ENCODE measurements at places on chromosomes 13 and 19.
A peak's percentile ranks its signal among the peaks of the same experiment; 100 is the strongest.

DNA sequence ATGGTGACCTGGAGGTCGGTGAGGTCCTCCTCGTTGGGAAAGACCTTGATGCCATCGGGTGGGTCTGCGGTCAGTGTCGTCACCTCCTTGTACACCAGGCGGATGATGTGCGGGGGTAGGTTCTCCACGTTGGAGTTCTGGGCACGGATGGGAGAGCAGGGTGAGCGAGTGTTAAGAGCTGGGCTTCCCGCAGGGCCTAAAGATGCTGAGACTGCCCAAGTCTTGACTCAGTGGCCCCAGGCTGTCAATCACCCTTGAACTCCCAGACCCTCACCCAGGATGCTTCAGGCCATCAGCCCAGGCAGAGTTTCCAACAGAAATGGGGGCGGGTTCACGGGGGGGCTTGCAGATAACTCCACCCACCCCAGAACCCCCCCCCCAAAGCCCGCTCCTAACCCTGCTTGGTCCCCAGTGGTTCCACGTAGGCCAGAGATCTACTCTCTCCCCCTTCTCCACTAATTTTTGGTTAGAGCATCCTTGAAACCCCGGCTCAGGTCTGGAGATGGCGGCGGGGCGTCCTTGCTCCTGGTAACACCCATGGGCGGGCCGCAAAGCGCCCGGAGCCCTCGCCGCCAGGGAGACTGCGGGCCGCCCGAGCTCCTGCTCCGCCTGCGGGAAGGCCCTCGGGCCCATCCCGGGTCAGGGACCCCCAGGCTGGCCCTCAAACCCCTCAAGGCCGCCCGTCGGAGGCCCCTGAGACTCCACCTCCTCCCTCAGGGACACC, 600 bp downstream of the UBE2S start:
- no peak for DNase-seq

DNA sequence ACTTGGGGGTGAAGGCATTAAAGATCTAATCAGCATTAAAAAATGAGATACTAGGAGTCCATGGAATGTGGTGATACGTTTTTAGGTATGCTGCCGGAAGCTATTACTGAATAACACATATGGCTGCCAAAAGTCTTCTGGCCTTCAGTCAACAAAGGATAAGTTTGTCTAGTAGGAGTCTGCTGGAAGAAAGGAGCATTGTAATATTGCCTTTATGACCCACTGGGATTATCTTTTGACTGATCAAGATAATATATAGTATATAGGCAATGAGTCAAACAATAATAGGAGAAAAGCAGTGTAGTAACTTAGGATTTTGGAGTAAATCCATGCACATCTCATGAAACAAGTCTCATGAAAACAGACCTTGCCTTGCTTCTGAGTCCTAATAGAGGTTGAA, 295.4 kb downstream of the SLITRK6 start:
- no peak for DNase-seq

GRCh38 chr13:84497613-84498012, 615.3 kb upstream of the SLITRK1 start:
- no peak for DNase-seq

DNA sequence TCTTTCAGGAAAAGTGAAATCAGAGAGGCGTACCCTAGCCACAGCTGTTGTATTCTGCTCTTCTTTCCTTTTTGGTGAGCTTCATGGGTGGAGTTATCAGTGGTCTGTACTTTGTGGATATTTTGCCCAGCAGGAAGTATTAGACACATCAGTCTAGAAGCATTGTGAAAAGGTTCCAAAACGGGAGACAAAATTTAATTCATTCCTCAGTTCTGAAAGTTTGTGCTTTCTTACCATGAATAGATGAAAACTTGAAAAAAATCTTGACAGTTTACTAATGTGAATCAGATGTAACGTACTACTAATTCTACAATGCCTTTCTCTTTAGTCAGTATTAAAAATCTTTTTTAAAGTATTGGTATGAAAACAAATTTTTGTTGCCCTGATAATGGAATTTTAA, 116.8 kb downstream of the DNAJC3 start:
- no peak for DNase-seq

DNA sequence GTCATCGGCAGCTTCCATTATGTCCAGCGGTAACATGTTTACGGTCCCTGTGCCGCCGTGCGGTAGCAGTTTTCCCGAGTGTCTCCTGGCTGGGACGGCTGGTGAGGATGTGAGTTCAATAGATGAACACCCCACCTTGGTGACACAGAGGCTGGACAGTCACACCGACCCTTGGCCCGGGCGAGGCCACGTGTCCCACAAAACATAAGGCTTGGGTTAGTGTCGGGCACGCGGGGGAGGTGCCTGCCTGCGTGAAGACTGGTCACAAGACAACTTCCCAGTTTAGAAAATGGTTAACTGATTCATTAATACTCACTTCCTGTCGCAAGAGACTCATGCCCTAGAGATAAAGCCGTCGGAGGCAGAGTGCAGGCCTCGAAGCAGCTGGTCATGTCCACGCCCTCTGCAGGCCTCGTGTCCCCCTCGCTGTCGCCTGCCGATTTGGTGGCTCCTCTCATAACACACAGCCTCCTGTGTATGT, 17.2 kb downstream of the RASA3 start:
- peak; percentile 64 for DNase-seq

- no peak for DNase-seq
Observed at GRCh38 chr13:101919541-101920181, 467.2 kb downstream of the ITGBL1 start.

DNA sequence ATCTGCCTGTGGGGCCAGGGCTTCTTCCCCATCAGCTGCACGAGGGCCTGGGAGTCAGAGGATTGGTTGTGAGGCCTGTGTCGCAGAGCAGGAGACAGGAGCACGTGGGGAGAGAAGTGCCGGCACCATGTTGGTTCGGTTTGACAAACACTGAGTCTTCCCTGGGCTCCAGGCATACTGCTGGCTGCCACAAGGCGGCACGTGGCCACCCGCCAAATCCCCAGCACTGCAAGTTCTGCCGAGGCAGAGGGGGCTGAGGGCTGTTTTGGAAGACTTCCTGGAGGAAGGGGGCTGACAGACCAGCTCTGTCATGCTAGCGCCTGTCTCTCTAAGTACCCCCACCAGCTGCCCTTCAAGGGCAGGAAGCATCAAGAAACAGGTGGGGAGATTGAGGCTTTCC, 9.5 kb downstream of the SHANK1 start:
- DNase-seq = no peak

GRCh38 chr13:30978981-30979956, 46.8 kb downstream of the TEX26 start:
- DNase-seq = no peak

- DNase-seq = peak; percentile 72
Observed at GRCh38 chr13:45194081-45194939, 6.5 kb downstream of the KCTD4 start.

DNA sequence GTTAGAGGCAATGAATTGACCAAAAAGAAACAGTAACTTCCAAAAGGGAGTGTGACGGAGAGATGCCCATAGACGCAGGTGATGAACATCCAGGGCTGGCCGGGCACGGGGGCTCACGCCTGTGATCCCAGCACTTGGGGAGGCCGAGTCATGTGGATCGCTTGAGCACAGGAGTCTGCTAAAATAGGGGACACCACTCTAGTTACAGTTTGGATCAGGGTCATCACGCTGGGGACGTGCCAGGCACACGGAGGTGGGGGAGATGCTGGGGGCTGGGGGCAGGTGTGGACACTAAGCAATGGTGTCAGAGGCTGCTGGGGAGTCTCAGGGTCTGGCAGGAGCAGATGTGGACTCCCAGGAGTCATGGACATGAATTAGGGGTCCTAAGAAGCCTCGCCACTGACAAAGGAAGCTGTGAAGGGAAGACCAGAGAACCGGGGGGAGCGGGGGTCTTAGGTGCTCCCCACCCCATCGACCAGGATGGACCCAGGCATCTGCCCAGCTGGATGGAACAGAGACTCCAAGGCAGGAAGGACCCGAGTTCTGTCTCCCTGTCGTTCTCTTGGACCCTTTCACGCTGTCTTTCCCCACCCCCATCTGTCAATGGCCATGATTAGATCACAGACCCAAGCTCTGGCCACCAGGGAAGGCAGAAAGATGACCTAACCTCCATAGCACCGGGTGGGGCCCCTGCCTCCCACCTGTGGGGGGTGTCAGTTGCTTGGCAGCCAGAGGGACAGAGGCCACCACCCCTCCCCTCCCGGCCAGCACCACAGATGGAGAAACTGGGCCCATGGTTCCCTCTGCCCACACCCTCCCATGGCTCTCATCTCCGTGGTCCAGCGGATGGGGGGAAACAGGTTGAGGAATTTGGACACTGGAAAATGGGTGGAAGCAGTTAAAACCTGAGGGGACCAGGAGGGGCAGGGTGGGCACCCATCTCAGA, 19.6 kb downstream of the CCDC8 start:
- peak; percentile 63 for DNase-seq

DNA sequence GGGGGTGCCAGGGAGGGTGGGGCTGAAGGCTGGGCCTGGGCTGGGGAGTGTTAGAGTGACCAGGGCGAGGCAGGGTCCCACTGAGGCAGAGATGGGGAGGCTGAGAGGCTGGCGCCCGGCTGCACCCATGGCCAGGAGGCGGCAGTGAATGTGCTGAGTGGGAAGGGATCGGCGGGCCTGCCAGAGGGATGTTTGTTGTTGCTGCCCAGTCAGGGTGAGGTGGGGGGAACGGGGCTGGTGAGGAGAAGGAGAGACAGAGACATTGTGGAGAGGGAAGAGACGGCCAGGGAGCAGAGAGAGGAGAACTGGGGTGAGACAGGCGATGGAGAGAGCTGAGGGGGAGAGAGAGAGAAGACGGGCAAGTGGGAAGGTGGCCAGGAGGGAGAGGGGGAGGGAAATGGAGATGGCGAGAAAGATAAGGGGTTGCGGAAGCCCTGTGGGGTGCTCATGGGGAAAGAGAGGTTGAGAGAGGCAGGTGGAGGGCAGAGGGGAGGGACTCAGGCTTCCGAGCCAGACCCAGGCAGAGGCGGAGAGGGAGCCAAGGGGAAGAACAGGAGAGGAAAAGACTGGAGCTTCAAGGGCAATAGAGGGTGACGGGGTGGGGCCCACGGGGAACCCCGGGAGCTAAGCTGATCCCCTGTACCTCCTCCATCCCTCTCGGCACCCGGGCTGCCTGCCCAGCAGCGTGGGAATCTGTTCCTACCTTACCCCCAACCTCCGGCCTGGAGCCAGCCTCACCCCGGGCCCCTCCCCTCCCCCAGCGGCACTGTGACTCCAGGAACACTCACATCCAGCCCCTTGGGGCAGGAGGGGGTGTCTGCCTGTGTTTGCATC, 690 bp upstream of the B3GNT8 start:
- DNase-seq = no peak

DNA sequence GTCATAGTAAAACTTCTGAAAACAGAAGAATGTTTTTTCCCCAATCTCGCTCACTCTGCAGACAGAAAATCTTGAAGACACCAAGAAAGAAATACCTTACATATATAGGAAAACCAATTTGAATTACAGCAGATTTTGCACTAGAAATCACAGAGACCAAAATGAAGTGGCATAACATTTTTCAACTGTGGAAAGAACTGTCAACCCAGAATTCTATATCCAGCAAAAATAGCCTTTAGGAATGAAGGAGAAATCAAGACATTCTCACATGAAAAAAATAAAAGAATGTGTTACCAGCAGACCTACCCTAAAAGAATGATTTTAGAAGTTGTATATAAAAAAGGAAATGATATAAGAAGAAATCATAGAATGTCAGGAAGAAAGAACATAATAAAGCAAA, 28.7 kb downstream of the CCDC122 start:
- DNase-seq = no peak

DNA sequence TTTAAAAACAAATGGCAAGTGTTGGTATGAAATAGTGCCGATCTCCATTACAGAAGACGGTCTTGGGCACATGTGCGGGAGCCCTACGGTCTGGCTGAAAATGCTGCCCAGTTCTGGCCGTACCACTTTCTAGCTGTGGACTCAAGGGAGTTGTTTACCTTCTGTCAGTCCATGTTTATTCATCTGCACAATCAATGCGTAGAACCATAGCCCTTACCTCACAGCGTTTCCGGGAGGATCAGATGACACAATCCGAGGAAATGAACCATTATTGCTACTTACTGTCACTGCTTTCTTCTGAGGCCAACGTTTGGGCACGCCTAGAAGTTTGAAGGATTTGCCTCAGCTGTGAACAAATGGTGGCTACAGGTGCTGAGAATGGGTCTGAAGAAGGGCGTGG, 31.2 kb downstream of the GADD45B start:
- DNase-seq = no peak

DNA sequence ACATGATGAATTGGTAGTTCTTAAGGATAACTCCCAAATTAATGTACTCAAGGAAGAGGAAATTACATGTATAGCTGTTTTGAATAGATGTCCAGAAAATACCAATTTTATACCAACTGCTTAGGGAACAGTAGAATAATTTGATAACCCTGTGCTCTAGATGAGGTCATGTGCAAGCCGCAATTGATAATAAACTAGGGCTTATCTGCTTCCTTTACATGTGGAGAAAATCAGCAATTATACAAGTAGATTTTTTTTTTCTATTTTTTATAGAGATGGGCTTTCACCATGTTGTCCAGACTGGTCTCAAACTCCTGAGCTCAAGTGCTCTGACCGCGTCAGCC, 9.3 kb downstream of the TPT1 start:
- DNase-seq = no peak

GRCh38 chr19:14059093-14059480, 2.8 kb downstream of the PALM3 start:
- DNase-seq = no peak

GRCh38 chr19:3653865-3654513, 27.4 kb upstream of the CACTIN start:
- no peak for DNase-seq

- DNase-seq = no peak
Observed at GRCh38 chr13:72463561-72463960, 263.9 kb downstream of the MZT1 start.

- DNase-seq = no peak
Observed at GRCh38 chr13:101013245-101013644, 338.6 kb upstream of the TMTC4 start.

GRCh38 chr13:22077764-22078163, 406.9 kb downstream of the FGF9 start:
- DNase-seq = no peak

- DNase-seq = no peak
Observed at GRCh38 chr19:46186101-46186716, 38.2 kb downstream of the IGFL2 start.

GRCh38 chr13:46817095-46817494, 20.1 kb upstream of the ESD start:
- no peak for DNase-seq
